ENCODE measurements at places on chromosomes 11 and 22.

- no peak for DNase-seq
Observed at GRCh38 chr11:93939084-93939760, 81.9 kb upstream of the HEPHL1 start.

DNA sequence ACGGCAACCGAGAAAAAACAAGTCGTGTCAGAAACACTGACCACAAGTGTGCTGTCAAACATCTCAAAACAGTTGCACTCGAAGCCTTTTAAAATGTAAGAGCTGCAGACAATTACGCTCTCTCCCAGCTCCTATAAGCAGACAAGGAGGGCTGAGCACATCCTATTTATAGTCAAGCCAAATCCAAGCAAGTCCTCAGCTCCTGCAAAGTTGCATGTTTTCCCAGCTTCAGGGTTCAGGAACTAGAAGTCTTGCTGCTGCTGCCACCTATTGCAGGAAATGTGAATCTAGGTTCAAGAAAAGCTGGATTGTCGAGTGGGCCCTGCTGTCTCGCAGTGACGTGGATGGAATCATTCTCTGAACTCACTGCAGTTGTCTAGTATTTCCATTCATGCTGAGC is 15.5 kb downstream of the EFCAB6 start:
- DNase-seq: no peak

DNA sequence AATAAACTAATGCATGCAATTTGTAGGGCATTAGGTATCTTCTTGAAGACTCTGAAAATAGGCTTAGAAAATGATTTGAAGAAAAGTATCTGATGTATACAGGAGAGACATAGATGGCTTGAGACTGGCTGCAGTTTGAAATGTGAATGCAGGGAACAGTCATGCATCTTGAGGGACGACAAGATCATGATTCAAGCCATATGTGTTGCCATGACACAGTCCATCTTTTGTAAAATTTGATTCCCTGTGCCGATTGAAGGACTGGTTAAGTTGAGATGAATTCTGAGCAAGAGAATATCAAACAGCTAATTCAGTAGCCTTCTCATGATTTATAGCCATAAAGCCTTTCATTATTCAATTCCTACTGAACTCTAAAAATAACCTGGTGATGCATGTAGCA is 231.6 kb downstream of the CASP12 start:
- DNase-seq: no peak

GRCh38 chr11:101880222-101880621 is 34.6 kb upstream of the CEP126 start:
- DNase-seq: no peak

- no peak for DNase-seq
Observed at GRCh38 chr11:113992459-113993110, 17.7 kb downstream of the HTR3A start.

DNA sequence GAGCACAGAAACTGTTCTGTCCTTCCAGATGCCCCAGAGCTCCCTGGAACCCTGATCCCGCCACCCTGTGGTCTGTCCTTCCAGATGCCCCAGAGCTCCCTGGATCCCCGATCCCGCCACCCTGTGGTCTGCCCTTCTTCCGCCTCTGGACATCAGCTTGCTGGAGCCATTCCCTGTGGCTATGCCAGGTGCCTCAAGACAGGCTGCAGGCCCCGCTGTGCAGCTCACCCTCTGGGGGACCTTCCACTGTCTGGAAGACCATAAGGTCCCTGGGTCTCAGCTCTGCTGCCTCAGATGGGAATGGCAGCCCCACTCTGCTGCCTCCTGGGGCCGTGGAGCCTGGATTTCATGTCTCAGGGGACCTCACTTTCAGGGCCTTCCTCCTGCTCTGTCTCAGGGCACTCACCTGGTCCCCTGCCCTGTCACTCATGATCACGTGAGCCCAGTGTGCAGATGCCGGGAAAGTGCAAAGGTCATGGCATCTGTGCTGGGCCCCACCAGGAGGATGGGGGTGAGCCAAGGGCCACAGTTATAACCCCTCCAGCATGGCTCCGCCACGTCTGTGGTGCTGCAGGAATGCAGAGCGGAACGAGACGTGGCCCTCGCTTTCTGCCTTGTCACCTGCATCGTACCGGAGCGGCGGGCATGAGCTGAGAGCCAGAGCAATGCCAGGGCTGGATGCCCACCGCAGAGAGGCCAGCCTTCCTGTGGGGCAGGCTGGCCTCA is 1520.7 kb downstream of the BRD1 start:
- no peak for DNase-seq

- DNase-seq: no peak
Observed at GRCh38 chr11:100825626-100826025, 138.5 kb downstream of the ARHGAP42 start.

DNA sequence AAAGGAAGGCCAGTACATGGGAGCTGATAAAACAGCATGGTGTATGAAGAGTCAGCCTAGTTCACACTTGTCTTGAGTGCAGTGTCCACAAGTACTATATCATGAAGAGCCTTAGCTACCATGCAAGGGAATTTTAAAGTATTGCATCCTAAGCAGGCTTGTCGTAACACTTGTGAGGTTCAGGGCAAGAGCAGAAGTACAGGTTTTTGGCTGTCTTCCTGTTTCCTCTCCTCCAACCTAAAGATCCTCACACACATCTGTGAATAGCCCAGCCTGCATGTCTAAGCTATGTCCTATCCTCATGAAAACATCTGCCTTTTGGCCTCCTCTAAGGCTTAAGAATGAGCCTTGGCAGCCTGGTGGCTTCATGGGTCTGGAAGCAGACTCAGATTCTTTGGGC is 34.6 kb upstream of the TMEM123 start:
- DNase-seq: no peak

- no peak for DNase-seq
Observed at GRCh38 chr22:32106930-32107329, 52.2 kb downstream of the C22orf42 start.

- DNase-seq: no peak
Observed at GRCh38 chr11:7449841-7450214, 35.5 kb upstream of the OLFML1 start.

GRCh38 chr22:36790648-36791047 is 14.7 kb upstream of the IFT27 start:
- DNase-seq: no peak

DNA sequence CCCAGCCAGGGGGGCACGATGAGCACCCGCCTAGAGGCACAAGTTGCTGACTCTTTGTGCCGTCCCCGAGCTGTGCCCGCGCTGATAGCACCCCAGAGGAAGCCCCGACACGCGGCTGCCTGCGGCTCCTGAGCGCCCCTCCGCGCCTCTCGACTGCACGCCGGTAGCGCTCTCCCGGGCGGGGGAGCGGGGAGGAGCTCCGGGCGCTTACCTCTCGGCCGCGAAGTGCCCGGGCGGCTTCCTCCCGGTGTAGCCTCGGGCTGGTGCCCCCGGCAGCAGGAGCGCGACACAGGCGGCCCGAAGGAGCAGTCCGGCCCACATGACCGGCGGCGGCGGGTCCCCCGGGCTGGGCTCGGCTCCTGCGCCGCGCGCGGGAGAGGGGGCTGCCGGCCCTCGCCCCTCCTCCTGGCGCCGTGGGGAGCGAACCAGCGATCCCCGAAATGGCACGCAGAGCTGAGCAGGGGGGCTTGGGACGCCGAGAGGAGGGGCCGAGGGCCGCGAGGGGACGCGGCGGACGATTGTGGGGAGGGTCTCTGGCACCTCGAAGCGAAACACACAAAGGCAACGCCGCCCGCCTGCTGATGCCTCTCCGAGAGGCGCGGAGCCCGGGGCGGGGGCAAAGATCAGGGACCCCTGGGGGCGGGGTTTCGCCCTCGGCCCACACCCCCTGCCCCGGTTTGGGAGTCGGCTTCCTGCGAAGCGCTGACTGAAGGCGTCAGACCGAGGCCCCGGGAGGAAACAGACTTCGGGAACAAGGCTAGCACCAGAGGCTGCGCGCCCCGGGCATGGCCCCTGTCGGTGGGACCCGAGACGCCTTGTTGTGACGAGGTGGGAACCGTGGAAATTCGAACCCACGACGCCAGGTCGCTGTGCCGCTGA is at the start of gene VWCE:
Gene VWCE, minus strand, starts transcription at position 600 of the 879 bp plus-strand sequence. Its CDS starts 279 bp downstream, at position 321.
- no peak for DNase-seq
